RPMI8226 (cell line): ENCODE measurements at places on chromosomes 4 and X.

DNA sequence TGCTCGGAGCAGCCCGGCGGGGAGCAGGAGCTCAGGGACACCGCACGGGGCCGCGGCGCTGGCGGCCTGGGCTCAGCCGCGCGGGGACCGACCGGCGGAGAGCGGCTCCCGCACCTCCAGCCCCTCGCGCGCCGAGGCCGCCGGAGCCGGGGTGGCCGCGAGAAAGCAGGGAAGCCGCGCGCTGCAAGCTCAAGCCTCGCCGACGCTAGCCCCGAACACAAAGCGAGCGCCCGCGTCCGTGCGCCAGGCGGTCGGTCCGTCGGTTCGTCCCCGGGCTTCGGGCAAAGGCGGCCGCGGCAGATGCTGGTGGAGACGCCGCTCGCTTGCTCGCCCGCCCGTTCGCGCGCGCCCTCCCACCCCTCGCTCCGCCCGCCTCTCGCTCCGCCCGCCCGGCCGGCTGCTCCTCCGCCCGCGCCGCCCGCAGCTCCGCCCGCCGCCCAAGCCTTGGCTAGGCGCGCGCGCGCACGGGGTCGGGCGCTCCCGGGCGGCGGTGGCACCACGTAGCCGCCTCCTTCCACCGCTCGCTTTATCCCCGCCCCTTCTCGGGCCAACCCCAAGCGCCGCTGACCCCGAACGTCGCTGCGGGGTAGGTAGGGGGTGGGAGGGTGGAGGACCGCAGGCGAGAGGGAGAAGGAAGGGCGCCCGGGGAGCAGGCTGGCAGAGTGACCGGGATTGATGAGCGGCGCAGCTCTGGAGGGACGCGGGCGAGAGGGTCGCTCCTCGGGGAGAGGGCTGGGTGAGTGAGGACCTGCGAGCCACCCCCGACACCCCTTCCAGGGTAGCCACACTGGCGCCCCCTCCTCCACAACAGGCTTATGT, at the start of gene TSPAN5:
TSS of gene TSPAN5 (minus strand) at position 325 of the 819 bp plus-strand sequence.
- DNase-seq, result peak; percentile 81

- DNase-seq, result no peak
Measured at GRCh38 chrX:13064599-13065143, 20.3 kb upstream of the FAM9C start.

GRCh38 chr4:112085156-112086035, 59.9 kb upstream of the FAM241A start:
- no peak for DNase-seq

DNA sequence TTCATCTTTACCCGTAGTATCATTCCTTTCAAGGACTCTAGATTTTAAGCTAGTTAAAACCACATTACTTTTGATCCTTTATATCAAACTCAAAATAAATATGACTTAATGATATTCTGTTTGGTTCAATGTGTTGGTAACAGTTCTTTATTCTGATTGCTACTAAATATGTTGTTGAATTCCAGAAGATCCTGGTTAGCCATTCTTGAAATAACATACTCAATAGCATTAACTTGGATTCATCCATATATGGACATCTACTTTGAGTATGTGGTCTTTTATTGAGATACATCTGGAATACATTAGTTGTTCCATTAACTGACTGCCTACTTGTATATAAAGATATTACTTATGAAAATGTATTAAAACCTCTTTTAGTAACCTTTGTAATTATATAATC, 27.5 kb upstream of the PCDH18 start:
- no peak for DNase-seq

DNA sequence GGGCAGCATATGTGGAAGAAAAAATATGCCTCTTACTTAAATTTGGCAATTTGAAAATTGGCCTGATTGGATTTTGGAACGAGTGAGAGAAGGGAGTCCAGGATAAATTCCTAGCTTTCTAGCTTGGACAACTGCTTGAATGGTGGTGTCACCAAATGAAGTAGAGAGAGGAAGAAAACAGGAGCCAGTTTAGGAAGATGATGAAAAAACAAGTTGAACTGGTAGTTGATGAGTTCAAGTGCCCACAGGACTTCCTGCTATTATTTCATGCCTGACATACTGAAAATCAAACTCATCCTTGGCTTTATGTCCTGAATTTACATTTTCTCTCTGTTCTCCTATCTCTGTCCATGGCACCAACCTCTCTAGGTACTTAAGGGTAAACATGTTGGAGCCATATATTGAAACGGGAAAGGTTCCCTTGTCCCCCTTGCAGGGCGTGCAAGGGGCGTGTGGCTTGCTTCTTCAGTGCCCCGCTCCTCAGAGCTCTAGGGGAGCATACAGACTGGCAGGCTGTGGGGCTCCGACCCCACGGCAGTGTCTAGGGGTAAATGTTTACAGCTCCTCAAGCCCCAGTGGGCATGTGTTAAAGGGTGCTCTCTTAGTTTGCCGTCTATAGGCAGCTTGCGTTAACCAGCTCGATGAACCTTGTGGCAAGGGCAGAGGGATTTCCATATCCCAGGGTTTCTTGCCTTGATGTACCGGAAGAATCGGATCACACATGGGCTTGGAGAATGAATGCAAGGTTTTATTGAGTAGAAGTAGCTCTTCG, 250.7 kb upstream of the PGRMC2 start:
- DNase-seq, result no peak

DNA sequence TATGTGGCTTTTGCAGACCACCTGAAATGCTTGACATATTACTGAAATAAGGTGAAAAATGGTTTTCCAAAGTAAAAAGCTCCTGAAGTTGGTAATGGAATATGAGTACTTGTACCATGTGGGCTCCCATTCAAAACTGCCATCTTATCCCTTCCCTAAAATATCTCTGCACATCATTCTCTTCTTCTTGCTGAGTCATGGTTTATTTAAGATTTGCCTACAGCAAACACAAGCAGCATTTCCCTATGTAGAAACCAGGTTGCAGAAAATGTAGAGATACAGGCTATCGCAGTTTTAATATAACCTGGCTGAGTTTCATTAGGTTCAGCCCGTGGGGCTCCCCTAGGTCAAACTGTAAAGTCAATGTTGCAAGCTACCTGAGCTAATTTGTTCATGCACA, 270.1 kb downstream of the NLGN4X start:
- no peak for DNase-seq

- peak; percentile 4 for DNase-seq
Measured at GRCh38 chr4:167221084-167221483, 13.2 kb downstream of the SPOCK3 start.

GRCh38 chr4:154953691-154954090, 172.6 kb downstream of the RBM46 start:
- DNase-seq, result no peak

- no peak for DNase-seq
Measured at GRCh38 chr4:64729561-64729960, 320.3 kb upstream of the TECRL start.

DNA sequence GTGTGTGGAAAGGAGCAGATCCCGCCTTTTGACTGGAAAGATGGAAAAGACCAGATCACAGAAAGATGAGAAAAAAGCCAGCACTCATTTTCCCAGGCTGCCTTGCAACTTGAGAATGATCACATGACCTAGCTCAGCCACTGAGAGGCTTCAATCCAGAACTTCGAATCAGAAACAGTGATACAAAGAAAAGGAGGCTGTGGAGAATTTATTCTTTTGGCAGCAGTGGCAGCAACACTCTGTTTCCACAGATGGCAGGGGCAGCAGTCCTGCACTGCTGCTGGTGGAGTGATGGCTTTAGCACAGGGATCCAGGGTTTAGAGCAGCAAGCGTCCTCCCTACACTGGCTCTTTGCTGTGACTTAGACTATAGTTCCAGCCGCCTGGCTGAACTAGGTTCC, 77.8 kb upstream of the SH3RF1 start:
- no peak for DNase-seq

GRCh38 chrX:11597479-11597878, 68.2 kb downstream of the ARHGAP6 start:
- no peak for DNase-seq

DNA sequence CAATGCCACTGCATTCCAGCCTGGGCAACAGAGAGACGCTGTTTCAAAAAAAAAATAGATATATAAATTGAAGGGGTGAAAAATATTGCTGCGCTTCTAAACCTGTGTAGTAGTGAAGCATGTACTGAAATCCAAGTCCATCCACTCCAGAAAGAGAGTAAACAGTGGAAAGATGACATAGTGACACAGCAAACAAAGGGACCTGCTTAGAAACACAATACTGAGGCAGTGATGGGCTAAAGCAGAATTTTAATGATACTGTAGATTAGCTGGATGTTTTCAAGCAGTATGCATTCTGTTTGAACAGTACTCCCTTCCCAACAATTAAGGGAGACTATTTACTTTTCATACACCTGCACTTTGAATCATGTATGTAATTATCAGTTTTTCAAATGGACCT, 42.5 kb downstream of the TFDP3 start:
- DNase-seq, result no peak

GRCh38 chrX:148620023-148620422, 119.6 kb downstream of the AFF2 start:
- no peak for DNase-seq

DNA sequence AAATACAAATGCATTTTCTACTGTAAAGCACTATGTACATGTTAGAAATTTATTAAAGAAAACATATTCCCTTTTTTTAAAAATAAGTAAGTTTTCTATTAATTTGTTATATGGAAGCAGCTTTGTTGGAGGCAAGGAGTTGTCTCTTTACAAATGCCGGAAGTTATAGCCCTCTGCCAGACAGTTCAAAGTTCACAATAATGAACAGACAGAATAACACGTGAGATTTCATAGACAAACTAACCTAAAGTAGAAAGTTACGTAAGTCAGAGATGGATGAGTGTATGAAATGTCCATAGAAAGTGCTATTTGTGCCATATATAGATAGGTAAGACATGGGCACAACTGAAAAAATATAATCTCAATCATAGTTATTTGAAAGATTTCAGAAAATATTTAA, 43.9 kb upstream of the NEIL3 start:
- no peak for DNase-seq

DNA sequence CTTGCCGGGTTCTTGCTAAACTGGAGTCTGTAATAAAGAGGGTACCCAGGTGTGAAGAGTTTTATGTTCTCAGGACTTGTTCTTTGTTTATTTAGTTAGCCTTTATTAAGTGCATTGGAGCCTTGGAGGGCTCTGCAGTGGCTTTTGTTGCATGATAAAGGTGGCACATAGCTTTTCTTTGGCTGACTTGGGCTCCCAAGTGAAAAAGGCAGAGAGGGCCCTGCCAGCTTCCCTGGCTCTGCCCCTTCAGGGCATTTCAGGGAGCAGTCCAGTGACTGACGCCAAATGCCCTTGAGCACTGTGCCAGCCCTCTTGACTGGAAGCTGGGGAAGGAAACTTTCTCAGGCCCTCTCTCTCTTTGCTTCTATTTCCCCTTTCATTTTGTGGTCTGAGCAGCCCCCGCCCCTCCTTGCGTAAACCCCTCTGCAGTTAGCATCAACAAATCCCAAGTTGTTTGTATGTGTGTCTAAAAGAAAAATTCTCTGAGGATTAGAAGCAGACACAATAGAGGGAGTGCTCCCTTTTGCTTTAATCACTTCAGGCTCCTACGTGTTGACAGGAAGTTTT, 152.2 kb downstream of the NHS start:
- DNase-seq, result no peak

- no peak for DNase-seq
Measured at GRCh38 chr4:137614491-137614890, 82.2 kb upstream of the PCDH18 start.

DNA sequence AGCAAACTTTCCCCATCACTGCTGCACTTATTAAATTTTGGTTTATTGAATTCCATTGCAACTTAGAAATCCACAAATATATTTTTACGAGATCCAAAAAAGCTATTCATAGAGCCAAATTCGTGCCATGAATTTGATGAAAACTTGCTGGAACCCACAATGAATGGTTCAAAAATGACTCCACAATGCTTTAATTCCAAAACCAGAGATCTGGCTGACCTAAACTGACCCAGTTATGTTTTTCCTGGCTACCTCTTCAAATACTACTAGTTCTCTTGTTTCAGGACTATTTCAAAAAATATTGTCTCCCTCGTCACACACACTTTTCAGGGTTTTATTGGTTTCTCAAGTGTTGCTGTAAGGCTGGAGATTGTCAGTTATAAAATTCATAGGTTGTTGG, 474.8 kb downstream of the PDGFC start:
- DNase-seq, result no peak

DNA sequence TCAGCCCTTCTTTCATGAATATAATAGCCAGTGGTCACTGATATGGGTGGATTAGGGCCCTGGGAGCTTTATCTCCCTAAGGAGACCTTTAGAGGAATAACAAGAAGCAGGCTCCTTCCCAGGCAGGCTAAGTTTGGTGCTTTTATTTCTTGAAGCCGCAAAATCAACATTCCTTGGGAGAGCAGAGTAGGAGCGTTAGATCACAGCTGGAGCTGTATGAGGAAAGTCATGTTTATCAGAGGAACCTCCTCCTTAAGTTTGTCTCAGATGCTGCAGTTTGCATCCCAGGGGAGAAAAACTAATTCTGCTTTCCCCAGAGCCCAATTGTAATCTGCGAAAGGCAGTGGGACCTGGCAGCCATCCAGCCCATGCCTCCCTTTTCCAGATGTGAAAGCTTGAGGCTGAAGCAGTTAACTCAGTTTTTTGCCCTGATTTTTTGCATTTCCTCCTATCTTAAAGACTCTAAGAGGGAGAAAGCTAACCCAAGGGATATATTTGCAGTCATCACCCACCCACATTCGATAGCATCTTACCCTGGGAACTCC, 186.0 kb upstream of the FRMPD4 start:
- DNase-seq, result no peak

DNA sequence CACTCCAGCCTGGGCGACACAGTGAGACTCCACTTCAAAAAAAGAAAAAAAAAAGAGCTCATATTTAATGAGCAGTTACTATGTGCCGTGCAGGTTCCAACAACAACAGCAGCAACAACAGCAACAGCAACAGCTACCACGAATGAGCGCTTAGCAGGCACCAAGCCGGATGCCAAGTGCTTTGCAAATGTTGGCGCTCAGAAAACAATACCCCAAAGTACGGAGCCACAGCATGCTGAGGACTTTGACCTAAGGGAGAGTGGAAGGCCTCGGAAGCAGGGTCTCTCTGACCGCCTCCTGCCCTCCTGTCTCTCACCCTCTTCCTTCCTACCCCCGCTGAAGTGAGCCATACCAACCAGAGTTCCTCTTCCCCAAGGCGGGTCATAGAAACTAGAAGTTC, 102.2 kb upstream of the AFAP1 start:
- no peak for DNase-seq

DNA sequence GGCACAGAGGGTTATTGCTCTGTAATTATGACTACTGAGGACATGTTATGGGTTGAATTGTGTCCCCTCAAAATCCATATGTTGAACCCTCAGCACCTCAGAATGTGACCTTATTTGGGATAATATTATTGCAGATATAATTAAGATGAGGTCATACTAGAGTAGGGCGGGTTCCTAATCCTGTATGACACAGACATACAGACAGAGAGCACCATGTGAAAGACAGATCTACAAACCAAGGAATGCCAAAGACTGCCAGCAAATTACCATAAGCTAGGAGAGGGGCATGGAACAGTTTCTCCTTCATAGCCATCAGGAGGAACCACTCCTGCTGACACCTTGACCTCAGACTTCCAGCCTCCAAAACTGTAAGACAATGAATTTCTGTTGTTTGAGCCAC, 115.2 kb upstream of the OTUD4 start:
- no peak for DNase-seq
